ENCODE measurements at places on chromosomes 3 and 15.

DNA sequence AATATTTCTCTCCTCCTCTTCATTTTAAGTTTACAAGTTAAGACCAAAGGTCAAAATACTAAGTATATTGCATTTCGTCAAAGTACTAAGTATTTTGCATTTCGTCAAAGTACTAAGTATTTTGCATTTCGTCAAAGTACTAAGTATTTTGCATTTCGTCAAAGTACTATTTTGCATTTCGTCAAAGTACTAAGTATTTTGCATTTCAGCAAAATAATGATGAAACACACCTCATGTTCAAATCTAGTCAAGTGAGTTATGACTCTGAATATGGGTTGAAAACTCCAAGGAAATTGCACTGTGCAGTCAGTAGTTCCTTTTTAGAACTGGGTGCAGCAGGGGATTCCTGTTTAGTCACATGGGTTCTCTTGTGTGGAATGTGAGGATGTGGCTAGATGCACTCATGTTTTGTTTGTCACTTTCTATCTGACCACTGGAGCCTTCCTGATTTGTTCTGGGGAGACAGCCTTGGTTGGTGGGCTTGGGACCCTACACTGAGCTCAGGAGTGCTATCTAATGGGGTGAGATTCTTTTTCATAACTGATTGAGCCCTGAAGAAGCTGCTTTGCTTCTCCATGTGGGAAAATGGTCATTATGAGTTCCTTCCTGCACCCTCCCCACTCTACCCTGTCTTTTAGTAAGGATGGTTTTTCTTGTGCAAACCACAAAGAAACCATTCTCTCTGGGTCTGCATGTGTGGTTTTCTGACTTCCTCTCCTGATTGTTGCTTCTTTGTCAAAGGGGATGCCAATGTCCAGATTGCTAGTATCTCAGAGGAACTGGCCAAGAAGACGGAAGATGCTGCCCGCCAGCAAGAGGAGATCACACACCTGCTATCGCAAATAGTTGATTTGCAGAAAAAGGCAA, 73.4 kb downstream of the CCK start:
- DNase-seq = peak; percentile 39

DNA sequence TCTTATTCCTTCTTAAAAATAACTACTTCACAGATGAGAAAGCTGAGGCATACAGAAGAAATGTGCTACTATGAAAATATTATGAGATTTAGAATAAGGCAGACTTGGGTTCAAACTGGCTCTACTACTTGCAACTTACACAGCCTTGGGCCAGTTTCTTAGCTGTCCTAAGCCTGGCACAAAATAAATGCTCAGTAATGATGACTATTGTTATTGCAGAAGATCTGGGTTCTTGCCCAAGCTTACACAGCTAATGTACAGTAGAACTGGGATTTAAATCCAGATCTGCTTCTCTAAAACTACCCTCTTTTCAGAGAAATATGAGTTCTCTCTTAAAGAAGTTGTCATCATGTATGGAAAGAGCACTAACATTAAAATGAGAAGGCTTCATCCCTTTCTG, 228.2 kb upstream of the TPRG1 start:
- no peak for DNase-seq

GRCh38 chr15:49860101-49860500, 239.3 kb downstream of the DTWD1 start:
- no peak for DNase-seq

DNA sequence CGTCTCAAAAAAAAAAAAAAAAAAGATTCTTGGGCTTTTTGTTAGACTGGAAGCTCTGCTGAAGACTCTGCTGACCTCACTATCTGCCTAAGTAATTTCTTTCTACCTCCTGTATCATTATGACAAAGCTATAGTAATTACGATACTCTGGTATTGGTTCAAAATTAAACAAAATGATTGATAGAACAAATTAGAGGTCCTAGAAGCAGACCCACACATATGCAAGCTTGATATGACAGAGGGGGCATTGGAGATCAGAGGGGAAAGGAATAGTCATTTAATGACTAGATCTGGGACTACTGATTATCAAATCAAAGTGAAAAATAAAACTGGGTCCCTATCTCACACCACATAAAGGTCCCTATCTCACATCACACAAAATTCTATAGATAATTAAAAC, 21.9 kb upstream of the AP3B2 start:
- DNase-seq = no peak

- no peak for DNase-seq
Measured at GRCh38 chr3:65577843-65578430, 460.8 kb downstream of the MAGI1 start.

DNA sequence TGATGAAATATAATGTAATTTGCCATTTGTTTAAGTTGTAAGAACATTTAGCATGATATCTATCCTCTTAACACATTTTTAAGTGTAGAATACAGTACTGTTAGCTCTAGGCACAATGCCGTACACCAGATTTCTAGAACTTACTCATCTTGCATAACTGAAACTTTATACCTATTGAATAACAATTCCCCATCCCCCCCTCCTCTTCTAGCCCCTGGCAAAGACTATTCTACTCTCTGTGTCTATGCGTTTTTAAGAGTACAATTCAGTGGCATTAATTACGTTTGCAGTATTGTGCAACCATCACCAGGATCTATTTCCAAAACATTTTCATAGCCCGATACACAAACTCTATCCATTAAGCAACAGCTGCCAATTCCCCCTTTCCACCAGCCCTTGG, 261.7 kb downstream of the PLOD2 start:
- no peak for DNase-seq

GRCh38 chr3:73314151-73314951, 252.9 kb downstream of the EBLN2 start:
- DNase-seq = no peak

DNA sequence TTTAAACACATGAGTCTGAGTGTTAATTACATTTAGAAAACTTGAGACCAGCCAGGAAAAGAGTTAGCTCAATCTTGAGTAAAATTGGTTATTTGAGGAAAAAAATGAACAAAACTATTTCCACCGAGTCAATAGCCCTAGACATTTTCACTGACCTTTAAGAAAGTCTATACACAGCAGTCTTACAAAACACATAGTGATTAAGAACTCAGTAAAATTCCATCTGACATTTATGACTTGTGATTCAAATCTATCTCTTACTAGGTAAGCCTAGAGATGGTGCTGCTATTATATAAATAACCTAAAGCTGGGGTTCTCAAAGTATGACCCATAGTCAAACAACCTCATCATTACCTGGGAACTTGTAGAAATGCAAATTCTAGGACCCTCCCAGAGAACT, 109.1 kb upstream of the COL8A1 start:
- DNase-seq = no peak

DNA sequence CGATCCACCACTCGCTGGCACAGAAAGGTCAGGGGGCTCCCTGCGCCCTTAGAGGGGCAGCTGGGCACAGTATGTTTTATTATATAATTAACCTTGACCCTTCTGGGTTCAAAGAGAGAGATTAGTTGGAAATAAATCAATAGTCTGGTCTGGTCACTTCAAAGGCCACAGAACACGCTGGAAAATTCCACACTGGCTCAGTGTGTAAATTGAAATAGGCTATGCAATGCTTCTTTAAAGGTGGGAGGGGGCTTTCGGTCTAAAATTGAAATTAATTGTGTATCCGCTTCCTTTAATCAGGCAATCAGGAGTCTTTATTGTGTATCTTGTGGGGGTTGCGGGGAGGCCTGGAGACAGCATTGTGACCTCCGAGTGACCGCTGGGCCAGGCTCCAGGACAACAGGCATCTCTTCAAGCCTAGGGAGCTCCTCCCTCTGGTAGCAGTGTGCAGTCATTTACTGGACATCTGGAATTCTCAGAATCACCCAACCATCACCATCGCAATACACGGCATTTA, 8.0 kb downstream of the RNU5B-1 start:
- DNase-seq = peak; percentile 24

DNA sequence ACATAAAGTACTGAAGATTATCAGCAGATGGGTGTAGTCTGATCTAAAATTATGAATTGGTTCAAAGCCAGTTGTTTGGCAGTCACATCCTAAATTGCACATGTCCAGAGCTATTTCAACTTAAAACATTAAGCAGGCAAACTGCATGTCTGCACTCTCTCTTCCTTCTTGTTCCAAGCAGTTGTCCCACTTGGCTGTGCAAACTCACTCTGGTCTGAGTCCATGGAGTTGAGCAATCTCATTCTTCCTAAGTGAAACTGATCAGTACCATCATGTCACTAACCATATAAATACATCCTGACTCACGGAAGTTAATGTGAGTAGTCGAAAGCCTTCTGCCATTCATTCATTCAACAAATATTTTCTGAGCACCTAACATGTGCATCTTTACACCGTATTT, 353.0 kb downstream of the ROBO1 start:
- no peak for DNase-seq

GRCh38 chr3:170751083-170751898, 118.7 kb downstream of the RPL22L1 start:
- DNase-seq = peak; percentile 91

DNA sequence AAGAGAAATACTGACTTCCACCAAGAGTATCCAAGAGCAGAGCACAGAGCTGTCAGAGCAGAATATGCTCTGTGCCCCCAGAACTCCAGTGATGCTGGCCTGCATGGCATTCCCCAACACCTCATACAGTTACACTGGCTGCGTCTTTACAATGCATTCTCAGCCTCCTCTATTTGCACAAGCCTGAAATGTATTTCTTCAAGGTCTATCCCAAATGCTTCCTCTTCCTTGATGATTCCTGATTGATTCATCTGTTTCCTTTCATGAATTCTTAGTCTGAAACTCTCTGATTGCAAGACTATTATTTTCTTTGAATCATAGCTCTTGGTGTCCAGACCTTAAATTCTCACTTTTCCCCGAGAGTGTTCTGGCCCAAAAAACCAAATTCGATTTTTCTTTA, 664.7 kb downstream of the MECOM start:
- no peak for DNase-seq

Data from kidney tubule cell (primary cell).